ENCODE measurements at places on chromosomes 11 and 22.

DNA sequence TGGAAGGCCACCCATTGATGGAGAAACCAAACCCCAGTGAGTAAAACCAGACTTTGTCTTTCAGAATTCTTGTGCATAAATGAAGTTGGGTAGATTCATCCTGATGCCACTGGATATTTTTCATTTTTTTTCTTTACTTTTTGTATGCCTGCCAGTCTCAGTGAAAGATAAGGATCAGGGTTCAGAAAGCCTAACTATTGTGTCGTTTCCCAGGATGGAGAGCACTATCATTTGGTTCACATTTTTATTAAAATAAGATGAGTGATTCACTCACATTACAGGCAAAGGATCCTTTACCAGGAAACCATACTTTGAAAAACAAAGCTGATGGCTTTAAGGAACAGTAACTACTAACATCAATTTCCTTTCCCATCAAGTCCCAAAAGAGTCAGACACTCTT is 52.0 kb downstream of the ARFGAP2 start:
- no peak for DNase-seq

- peak; percentile 44 for DNase-seq
Observed at GRCh38 chr11:27722117-27722952, 22.1 kb upstream of the BDNF start.

DNA sequence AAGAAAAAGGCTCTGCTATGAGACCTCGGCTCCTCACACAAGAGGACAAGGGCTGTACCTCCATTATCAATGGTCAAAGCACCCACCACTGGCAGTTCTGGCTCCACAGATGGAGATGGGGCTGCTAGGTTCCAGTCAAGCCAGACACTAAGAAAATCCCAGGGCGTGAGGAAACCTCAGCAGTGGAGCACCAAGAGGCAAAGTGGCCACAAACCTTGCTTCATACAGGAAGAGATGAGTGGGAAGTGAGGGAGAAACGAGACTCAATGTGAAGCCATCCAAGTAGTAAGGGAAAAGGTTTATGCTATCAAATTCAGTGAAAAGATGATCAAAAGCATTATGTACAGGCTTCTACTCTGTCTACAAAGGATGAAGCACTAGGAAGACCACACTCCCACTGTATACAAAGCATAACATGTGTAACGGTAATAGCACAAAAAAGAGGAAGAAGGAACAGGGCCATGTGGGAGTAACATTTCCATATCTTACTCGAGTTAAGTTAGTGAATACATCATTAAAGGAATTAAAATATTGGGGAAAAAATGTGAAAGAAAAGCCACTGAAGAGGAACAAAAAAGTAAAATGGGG is 27.0 kb downstream of the POLDIP3 start:
- no peak for DNase-seq

GRCh38 chr11:110121204-110121603 is 28.0 kb downstream of the ZC3H12C start:
- peak; percentile 82 for DNase-seq

GRCh38 chr11:99418927-99419720 is 398.4 kb downstream of the CNTN5 start:
- no peak for DNase-seq

DNA sequence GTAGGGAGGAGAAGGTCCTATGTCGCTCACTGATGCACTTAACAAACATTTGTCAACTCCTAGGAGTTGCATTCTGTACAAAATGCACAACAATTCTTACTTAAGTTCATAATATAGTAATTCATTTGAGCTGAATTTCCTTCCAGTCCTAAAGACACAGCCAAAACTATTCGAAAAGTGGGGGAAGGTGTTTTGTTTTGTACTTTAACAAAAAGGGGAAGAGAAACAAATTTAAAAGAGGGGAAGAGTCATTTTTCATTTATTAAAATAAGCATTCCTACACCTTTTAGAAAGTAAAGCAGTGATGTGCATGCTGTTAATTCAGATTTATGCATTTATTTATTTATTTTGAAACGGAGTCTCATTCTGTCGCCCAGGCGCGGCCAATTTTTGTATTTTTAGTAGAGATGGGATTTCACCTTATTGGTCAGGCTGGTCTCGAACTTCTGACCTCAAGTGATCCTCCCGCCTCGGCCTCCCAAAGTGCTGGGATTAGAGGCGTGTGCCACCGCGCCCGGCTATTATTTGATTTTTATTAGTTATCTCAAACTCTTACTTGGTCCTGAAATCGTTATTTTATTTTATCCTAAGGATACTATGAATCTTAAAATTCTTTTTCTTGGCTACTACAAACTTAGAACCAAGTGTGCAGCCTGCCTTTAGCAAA is 1.1 kb upstream of the FANCF start:
- DNase-seq: no peak

DNA sequence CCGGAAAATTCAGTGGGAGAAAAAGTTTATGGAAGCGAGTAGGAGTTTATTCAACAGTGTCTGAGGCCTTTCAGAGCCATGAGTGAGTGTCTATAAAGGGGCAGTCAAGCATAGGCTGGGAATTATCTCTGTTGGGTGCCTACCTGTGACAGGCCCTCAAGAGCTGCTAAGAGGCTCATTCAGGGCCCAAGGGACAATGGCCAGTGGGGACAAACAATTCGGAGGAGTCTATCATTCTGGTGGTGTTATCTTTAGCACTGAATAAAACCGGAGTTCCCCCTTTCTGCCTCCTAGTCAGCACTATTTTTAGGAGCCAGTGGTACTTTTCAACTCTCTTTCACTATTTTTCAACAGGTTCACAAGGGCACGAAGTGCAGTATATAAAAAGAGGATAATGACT is 89.5 kb upstream of the HTATIP2 start:
- no peak for DNase-seq

DNA sequence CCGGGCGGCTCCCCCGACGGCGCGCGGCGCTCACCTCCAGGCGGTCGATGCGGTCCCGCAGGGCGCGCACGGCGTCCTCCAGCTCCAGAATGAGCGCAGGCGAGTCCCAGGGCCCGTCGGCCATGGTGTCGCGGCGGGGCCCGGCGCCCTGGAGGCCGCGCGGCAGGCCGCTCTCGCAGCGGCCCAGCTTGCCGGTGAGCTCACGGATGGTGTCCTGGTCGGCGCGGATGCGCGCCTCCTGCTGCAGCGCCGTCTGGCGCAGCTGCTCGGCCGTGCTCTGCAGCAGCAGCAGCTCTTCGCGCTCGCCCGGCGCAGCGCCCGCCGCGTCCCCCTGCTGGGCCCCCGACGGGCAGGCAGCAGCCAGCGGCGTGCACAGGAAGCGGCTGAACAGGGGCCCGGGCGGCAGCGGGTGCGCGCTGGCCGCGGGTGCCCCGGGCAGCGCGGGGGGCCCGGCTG is 599 bp downstream of the NPTXR start:
- peak; percentile 55 for DNase-seq

DNA sequence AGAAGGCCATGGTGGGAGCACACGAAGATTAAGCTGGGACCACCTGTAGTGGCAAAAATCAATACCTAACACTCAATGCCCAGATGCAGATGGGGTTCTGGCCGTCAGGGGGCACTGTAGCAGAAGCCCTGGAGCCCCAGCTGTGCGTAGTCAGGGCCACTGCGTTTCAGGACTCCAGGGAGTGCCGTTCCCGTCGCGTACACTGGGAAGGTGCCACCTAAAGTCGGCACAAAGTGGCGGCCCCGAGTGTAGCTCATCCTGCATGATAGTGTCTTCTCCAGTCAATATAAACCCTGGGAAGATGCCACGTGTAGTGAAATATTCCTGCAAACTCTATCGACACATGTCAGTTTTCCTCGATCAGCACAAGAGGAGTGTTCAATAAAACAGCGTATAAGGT is 123.8 kb upstream of the NTM start:
- DNase-seq: no peak

DNA sequence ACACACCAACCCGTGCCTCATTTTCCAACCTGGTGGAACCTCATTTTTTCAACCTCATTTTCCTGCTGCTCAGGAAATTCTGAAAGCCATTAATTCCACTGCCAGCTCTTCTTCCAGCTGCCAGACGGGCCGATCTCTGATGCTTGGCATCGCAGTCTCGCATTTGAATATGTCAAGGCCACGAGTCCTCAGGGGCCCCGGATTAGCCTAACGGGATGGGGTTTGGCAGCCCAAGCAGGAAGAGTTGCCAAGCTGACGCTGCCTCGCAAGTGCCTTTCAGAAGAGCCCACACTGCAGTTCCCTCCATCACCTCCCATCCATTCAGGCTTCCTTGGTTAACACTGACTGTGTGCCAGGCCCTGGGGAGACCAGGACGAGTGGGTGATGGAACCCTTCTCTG is 8.7 kb downstream of the RASD2 start:
- DNase-seq: no peak

DNA sequence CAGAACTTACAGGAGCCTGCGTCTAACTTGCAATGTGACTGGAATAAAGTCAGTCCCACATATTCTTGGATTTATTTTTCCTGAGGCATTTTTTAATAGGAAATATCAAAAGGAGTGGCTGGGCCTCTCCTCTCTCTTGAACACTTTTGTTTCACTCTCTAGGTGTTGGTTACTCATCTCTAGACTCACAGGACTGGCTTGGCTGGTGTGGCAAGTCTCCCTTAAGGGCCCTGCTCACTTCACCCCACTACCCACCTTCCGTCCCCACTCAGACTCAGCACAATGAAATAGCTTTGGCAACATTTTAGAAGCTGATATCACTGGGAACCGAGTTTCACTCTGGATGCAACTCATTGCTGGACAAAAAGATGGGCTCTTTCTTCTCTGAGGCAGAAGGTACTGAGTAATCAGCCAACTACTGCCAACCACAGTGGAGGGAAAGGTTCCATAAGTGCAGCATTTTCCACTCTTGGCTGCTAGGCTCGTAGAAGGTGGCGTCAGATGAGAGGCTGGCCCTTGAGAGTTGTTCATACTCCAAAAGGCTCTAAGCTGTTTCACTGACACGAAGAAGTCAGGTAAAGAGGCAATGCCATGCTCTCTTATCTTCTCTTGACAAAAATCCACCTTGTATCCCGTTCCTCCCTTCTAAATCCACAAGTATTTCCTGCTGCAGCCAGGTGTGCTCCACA is 390.6 kb downstream of the SOX6 start:
- DNase-seq: no peak

- DNase-seq: peak; percentile 15
Observed at GRCh38 chr22:25081409-25081824, 118.2 kb upstream of the CRYBB3 start.

- DNase-seq: peak; percentile 93
Observed at GRCh38 chr11:130652671-130653335, 204.4 kb downstream of the ADAMTS15 start.

DNA sequence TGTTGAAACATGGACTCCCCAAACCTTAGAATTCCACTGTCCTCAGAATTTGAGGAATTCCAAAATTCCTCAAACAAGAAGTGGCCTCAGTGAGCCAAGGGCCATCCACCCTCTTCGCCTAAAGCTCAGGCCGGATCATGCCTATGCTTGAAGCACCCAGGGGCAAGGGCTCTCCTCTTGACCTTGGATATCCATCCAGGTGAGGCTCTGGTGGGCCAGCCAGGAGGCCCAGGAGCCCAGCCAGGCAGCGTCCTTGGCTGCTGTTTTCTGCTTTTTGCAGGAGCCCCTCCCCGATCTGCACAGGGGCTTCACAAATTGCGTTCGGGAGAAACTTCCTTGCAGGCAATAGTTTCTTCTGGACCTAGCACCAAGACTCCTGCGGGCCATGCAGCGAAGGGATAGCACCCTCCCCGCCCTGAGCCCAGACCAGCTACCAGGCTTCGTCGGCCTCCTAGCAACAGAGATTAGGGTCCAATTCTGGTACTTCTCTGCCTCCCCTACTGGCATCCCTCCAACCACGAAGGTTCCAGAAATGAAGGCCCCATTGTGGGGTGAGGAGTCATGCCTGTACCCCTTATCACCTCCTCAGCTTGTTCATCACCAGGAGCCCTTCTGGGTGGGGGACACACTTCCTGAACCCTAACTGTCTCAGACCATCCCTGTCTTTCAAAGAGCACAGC is 2.0 kb downstream of the PHLDA2 start:
- DNase-seq: no peak

GRCh38 chr22:44032126-44032730 is 8.1 kb downstream of the PARVB start:
- no peak for DNase-seq

DNA sequence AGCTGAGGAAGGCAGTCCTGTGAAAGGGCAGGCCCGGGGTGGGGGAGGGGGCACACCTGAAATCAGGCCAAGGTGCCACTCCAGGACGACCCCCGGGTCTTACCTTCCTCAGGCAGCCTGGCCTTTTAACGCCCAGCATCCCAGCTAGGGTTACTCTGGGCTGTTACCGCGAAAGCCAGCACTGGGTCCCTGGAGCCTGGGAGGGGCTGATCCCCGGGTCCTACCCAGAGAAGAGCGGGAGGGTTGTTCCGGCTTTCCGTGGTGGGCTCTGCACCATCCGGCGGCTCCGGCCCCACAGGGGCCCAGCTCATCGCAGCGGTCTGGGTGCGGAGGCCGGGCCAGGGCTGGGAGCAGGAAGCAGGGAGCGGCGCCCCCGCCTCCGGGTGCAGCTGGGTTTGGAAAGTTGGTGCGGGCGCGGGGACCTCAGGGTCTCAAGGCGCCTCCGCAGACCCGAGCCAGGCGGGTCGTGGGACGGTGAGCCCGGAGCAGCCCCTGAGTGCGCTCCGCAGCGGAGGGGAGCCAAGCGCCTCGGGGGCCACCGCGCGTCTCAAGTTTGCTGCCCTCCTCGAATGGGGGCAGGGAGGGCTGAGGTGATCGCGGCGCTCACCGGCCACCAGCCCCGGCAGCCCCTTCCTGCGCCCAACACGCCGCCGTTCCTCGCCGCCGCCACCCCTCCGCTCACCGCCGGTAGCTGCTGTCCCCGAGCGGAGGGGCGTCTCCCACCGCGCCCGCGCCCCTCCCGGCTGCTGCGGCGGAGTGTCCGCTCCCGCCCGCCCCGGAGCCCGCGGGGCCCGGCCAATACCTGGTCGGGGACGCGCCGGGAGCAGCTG is 831 bp downstream of the CHST1 start:
- no peak for DNase-seq

GRCh38 chr22:38191055-38191454 is 9.4 kb upstream of the PLA2G6 start:
- DNase-seq: no peak

- no peak for DNase-seq
Observed at GRCh38 chr11:122756417-122756816, 81.9 kb upstream of the CRTAM start.

DNA sequence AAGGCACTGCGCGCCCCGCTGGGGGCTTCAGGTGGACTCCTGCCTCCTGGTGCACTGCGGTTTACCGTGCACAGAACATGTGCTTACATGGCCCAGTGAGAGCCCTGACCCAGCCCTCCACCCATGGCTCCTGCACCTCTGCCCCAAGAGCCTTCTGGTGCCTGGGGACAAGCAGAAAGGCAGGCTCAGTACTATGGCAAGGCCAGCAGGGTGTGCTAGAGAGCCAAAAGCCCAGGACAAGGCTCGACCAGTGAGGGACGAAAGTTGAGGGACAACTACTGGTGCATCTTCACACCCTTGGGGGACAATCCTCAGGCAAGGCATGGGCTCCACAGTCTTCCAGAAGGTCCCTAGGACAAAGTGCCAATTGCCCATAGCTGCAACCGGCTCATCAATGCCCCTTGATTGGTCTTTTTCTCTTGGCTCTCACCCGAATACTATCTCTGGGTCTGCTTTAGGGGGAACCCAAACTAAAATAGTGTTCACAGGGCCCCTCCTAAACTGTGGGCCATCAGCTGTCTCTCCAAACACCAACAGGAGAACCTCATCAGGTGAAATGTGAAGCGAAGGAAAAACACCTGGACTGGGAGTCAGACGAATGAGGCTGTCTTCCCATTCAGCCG is 13.5 kb downstream of the PGA5 start:
- peak; percentile 69 for DNase-seq

Data from cardiac fibroblast (primary cell).